ENCODE measurements at places on chromosomes 2 and 18.

DNA sequence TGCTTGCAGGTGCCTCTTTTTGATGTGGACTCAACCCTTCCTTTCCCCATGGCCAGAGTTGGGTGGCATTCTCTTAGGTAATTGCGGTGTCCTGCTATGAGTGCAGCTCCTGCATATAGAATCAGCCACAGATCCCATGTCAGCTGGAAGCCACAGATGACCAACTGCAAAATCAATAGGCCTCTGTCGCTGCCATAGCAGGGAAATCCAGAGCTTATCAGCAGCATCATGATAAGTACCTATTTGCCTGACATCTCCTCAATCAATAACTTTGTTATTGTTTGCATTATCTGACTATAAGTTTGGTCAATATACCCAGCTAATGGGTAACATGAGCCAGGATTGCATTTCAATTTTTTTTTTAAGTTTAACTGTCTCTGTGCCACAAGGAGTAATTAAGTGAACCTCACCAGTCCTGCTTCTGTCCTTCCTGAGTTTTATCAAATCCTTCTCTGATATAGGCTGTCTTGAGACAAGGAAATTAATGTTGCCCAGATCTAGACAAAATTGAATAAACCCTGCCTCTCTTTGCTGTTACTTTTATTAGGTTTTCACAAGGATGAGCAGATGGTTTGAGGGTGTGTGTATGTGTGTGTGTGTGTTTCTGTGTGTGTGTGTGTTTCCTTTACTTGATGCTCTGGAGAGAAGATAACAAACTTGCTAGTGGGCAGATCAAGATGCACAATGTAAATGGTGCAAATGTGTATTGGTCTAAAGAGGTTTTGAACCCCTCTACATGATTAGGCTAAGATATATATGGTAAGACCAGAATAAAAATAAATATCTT is 59.6 kb upstream of the CREB1 start:
- no peak for DNase-seq

GRCh38 chr18:10403708-10404107 is 50.7 kb upstream of the APCDD1 start:
- no peak for DNase-seq

DNA sequence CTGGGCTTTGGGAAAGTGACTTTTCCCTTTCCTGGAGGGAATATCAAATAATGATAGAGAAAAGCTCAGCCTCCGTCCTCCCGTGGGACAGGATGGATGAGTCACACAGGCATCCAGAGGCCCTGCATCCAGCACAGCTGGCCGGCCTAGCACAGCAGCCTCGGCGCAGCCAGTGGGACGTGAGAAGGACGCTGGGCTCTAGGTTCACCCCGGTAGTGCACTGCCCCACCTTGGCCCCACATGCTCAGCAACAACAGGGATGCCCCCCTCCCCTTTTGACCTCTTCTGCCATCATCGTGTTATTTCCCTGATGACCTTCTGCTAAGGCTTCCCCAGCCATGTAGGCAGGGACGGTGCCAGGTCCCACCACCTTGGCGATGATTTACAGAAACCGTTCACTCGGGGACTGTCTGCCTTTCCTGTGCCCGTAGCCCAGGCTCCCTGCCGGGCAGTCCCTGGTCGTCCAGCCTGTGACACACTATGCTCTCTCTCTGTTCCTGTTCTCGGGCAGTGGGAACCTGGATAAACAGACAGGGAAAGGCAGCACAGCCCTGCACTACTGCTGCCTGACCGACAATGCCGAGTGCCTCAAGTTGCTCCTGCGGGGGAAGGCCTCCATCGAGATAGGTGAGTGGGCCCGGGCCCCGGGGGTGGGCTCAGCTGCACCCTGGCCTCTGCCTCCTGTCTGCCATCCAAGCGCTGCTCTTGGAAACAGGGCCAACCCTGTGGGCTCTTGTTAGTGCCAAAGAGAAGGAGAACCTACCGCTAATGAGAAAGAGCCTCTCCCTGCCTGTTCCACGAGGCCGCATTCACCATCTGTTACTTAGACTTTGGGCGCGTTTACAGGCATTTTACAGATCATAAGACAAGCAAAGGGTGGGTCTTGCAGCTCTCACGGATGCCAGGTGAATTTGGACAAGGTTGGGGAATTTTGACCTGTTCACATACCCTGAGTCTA is 44.6 kb downstream of the ITGB1BP1 start:
- DNase-seq = peak; percentile 86

DNA sequence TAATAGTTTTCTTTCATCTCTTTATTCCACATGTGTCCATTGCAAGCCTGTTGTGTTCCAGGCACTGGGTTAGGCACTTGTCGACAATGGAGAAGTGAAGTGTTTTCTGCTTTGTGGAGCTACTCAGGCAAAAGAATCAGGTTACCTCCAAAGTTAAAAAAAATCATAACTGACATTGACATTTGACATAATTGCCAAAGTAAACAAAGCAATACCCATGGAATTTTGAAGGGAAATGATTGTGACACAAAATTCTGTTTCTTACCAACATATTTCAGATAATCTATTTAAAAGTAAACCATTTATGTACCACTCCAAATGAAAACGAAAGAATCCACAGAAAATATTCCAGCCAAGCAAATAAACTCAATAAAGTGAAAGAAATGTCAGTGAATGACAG is 6.4 kb upstream of the TGFA start:
- no peak for DNase-seq

DNA sequence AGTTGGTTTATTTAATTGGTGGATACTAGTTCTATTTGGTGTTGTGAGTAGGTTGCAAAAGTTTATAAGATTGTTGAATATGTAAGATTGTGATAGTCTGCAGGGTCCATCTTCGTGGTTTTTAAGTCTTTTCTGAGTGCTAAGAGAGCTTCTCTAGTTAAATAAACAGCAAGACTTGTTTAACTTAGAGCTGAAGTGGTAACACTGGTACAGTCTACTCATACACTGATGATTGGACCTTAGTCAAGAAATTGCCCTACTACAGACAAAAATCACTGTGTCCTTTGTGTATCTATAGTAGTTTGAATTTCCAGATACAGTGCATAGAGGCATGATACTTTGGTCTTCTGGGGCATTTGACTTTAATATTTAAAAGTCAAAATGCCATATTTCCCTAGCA is 94.6 kb downstream of the PHLPP1 start:
- DNase-seq = no peak

DNA sequence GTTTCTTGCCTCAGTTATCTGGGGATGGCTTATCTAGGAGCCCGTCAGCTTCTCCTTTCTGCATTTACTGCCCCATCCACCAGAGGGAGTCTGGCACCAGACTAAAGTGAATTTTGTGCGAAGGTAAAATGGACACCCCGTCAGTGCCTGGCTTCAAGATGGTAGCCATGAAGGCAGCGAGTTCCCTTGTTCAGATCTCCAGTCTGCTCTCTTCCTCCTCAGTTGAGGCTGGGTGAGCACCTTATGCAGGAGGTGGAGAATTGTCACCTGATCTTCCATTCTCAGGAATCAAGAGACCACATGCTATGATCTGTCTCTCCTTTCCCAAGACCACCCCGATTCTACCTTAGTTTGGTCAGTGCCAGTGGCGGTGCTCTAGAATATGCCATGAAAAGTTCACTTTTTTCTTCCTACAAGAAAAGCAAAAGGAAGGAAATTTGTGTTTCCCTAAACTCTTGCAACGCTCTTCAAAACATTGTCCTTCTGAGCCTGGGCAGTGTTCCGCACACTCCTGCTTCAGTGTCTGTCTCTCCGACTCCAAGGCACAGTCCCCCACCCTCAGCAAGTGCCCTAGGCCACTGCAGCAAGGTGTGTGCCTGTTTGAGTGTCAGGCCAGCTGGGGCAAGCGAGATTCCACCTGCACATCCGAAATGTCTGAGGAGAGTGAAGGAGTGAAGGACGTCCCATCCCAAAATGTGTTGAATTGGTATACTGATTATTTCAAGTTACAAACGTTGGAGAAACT is 168.6 kb downstream of the SS18 start:
- DNase-seq = peak; percentile 37

- DNase-seq = no peak
Observed at GRCh38 chr2:200699310-200699709, 112.4 kb upstream of the BZW1 start.

DNA sequence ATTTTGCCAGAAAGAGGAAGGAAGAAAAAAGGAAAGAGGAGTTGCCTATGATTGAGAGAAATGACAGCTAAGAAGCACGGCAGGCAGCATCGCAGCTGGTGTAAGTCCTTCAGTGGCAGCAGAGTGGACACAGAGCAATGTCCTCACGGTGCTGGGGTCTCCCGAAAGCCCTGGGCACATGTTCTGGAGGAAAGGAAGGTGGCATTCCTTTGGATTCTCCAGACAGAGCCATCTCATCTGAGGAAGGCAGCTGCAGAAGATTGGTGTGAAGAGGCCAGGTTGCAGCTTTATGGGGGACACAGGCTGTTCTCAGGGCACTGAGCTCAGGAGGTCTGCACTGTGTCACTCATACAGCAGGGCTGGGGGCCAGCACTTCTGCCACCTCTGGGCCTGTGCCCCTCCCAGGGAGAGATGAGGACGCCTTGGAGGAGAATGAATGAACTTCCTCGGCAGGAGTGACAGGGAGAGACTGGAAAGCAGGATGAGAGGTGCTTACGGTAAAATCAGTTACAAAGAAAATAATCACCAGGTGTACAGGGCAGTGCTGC is 252.0 kb upstream of the MYT1L start:
- DNase-seq = no peak

Data from EL (cell line).